ENCODE measurements at places on chromosomes 11 and 22.

DNA sequence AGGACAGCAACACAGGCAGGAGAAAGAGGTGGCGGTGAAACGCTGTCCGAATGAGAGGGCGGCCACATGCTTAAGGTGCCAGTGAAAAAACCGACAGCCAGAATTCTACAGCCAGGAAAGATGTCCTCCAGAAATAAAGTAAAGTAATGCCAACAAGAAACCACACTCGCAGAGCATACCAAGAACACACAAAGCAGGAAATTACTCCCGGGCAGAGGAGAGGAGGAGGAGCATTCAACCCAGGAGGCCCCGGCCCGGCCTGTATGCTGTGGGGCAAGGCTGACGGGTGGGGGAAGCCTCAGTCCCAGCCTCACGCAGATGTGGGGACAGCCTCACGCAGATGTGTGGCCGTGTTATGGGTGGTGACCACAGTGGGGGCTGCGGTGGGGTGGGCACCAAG lies 28.0 kb downstream of the CHID1 start:
- no peak for DNase-seq

GRCh38 chr11:11036848-11037732 lies 179.2 kb upstream of the ZBED5 start:
- DNase-seq = peak; percentile 19

- DNase-seq = peak; percentile 33
These were observed 12.1 kb downstream of the OR10D3 start for GRCh38 chr11:124195189-124195734.

DNA sequence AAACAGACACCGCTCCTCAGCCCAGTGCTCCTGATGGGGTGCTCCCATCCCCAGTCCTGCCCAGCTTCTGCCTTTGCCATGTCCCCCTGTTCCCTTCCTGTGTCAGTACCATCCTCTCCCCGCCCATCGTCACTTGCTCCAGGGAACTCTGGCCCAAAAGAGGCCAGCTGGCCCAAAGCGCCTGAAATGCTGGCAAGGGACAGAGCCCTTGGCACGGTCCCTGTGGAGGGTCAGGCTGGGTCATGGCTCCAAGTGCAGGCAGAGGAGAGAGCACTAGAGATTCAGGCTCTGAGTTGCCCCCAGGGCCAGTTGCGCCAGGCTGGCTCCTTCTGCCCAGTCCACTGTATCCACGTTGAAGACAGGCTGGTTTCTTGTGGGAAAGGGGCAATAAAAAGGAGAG lies 8.4 kb upstream of the HDHD5 start:
- no peak for DNase-seq

DNA sequence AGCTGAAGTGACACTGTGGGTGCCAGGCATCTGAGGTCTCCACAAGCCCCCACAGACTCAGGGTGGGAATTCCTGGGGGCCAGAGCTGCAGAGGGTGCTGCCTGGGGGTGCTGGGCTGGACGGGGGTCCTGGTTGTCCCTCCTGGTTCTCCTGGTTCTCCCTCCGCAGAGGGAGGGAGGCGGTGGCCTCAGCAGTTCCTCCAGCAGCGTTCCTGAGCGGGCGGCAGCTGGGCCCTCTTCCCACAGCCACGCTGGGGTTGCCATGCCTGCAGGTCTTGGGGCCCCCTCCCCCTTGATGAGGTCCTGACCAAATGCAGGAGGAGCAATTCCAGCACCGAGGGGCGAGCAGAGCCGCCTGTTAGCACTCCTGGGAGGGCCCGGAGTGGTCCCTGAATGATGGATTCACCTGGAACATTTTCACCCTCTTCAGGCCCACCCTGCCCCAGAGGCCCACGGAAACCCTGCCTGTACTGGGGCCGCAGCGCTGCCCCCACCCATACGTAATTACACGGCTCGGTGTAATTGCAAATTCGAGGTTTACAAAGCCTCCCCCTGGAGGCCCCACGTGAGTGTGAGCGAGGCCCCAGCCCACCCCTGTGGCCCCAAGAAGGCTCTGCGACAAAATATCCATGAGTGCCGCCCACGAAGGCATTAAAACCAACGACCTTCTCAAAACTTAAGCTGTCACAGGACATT lies 635 bp downstream of the C11orf21 start:
- peak; percentile 31 for DNase-seq

DNA sequence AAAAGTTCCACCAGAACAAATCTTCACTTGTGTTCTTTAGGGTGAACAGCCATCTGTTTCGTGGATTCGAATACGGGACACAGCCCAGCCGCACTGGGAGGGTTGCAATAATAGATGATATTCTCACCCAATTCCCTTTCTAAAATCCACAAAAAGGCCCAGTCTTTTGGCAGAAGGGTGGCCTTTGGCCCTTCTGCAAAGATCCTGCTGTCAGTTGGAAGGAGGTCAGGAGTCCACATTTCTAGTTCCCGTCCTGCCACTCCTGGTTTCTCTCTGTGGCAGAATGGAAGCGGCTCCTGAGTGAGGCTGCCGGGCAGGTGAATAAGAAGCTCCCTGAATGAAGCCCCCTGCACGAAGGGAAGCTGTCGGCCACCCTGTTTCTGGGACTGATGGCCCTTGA lies 11.2 kb upstream of the LINC01488 start:
- no peak for DNase-seq

GRCh38 chr11:37657645-37658044 lies 1059.6 kb upstream of the RAG2 start:
- DNase-seq = no peak

DNA sequence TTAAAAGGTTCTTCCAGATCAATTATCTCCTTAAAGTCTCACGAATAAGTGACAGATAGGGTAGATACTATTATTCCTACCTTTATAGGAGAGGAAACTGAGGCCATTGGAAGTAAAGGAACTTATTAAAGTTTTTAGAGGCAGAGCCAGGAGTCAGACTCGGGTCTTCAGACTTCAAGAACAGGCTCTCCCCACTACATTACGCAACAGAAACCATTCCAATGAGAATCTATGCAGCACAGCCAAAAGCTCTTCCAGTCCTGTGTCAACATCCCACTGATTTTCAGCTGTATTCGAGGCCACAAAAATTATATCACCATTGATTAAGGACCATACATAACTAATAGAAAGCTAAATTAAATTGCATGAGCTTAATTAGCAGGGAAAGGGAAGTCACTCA lies 77.4 kb downstream of the RELT start:
- DNase-seq = no peak

- no peak for DNase-seq
These were observed 58.3 kb upstream of the VSTM5 start for GRCh38 chr11:93908689-93909088.

DNA sequence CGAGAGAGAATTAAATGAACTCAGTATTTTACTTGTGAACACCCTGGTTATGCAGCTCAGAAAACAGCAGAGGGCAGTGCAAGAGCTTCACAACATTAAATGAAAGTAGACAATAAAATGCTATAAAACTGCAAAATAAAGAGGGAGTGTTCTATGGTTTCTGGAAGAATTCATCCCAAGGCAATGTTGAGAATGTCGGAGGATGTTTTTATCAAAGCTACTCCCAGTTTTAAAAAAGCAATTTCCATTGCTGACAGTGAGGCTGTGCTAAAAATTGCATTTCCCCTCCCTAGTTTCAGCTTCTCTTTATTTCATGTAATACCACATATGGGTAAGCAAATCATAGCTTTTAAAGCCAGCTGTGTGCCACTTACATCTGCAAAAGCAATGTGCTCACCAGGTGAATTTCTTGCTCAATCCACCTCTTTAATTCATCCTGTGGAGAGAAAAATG lies 296.8 kb downstream of the RAB38 start:
- no peak for DNase-seq

- DNase-seq = no peak
These were observed 4.3 kb downstream of the SF3B2 start for GRCh38 chr11:66056501-66056900.

DNA sequence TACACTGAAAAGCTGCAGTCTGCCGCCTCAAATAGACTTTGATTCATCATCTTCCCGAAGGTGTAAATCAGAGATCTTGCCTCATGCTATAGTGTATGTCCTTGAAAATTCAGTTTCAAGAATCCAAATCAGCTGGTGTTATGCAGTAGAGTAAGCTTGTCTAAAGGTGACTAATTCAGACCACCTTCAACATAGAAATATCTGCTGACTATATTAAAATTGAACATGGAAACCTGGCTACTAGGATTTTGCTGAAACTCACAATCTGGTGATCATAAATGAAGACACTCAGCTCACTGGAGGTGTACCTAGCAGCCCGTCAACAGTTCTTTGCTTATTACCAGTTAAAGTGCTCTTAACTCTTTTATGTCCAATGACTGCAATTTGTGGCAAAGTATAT lies 266.6 kb downstream of the CADM1 start:
- no peak for DNase-seq

DNA sequence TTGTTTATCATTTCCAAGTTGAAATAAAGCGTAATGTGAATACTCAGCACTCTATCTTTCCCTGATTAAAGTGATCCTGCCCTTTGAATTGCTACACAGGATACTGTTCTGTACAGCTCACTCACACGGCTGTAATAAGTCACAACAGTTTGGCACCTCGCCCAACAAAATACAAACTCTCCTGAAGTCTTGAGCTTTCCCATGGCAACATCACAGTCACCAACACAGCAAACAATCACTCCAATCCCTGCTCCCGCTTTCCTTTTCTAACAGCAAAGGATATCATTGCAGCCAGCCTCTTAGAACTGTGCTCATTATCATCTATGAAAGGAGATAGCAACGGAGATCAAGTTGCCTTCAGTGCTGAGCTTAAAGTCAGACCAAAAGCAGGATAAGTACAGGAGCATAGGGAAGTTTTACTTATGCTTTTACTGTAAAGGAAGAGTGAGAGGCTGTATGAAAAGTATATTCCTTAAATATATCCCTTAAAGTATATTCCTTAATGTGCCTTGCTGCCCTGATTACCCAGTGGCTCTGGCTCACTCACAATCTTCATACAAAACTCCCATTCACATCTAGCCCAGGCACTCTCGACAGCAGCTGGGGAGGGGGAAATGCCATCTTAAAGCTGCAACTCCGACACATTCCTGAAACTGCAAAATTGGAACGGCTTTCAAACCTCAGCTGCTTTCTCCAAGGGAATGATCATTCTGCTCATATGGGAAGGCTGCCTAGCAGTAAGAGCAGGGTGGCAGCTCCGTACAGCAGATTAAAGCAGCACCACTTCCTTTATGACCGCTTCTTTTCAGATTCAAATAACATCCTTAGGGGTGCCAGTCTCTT lies 35.8 kb downstream of the MAML2 start:
- DNase-seq = no peak

DNA sequence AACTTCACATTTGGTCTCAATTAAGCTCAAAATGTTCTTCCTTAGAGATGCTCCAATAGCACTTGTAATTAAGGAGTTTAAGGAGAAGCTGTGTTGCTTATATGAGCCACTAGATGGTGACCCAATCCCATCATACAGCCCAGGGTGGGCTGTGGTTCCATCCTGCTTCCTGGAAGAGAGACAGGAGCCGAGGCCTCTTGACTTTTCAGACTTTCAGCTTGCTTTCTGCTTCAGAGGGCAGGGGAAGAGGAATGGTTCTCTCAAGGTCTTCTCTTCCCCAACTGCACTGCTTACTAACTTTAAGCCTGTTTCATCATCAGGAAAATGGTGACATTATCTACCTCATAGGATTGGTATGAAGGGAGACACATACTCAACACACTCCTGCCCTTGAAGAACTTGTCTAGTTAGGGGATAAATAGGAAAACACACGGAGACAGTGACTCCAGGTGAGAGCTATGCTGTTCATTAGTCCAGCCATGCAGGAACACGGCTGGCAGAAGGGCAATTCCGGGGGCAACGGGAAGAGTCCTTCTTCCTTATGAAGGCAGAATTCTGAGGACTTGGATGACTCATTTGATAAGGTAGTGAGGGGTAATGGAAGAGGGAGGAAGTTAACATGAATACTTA lies 20.1 kb downstream of the TMEM218 start:
- DNase-seq = no peak

DNA sequence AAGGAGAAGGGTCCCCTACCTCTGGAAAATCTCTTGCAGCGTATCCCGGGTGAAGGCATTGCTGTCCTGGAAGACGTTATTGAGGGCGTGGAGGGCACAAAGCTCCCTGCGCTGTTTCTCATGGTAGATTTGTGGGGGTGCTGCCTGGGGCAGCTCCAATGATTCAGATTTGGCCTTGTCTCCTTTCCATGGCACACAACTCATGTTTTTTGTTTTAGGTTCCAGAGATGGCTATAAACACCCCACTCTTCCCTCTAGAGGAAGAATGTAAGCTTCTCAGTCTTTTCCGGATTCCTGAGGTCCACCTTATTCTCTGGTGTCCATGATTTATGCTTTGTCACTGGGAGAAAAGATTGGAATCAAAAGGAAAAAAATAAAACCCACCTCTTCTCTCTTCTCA lies 959 bp downstream of the JOSD1 start:
- no peak for DNase-seq

DNA sequence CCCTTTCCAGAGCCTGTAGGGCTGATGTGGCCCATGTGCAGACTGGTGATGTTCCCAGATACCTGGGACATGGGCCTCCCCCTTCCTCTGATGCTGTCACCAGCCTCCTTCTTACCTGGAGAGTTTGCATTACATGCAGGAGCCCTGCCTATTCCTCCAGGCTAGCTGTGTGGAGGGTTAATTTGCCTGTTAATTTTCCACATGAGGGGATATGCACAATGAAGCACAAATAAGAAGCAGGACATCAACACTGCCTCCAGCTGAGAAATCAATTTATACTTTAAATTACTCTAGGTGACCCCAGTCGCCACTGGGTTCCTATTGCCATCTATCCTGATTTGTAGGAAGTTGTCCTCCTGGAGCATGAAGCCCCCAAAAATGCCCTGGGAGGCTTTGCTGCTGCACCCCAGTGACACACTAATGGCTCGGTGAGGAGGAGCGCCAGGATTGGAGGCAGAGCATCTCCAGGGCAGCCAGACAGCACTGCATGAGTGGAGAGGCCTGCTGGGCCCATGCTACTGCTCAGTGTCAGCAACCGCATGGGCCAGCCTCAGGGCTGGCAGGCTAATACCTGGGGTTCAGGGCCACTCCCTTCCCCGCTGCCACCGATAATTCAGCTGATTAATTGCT lies 101.6 kb upstream of the USP47 start:
- DNase-seq = no peak

- DNase-seq = no peak
These were observed 41.3 kb upstream of the MN1 start for GRCh38 chr22:27842669-27843431.

- DNase-seq = no peak
These were observed 30.8 kb downstream of the SYTL2 start for GRCh38 chr11:85779956-85780640.

- DNase-seq = no peak
These were observed 53.3 kb downstream of the MRTFA start for GRCh38 chr22:40583053-40583741.

Measured in stimulated activated naive CD8-positive, alpha-beta T cell treated with anti-CD3 and anti-CD28 coated beads, Interleukin-15, amount 100 ng/mL, for 72 hours (primary cell).